Right lung (tissue), 10 donors: ENCODE measurements at places on chromosomes 11 and 22.

GRCh38 chr11:45815747-45816146 is 10.8 kb downstream of the SLC35C1 start:
- no peak for DNase-seq

DNA sequence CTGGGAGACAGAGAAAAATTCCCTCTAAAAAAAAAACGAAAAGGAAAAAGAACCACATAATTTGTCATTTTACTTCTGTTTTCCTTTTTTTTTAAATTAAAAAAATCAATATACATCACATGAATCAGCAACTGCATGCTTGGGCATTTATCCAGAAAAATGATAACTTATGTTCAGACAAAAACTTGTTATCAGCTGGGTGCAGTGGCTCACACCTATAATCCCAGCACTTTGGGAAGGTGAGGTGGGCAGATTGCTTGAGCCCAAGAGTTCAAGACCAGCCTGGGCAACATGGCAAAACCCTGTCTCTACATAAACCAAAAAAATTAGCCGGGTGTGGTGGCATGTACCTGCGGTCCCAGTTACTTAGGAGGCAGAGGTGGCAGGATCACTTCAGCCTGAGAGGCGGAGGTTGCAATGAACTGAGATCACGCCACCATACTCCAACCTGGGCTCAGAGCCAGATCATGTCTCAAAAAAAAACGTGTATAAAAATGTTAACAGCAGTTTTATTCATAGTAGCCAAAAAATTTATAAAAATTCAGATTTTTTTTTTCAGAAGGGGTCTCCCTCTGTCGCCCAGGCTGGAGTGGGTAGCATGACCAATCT is 28.5 kb downstream of the AMBRA1 start:
- no peak for DNase-seq

DNA sequence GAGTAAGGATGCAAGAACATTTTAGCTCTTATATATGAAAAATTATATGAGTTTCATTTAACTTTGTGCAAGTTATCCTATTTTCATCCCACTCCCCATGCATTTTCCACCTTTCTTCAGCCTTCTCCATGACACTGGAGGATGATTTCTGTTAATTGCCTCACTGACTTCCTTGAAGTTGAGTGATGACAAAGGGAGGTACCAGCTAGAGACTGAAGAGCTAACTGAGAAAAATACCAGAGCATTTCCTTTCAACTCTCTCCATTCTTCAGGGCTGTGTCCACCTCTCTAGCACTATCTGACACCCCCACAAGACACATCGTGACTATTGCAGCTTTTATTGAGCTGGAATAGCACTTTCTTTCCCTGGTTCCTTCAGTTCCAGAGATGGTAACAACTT is 711.6 kb upstream of the LRRC4C start:
- no peak for DNase-seq

- DNase-seq = no peak
Observed at GRCh38 chr22:31897842-31898805, 46.2 kb upstream of the YWHAH start.

DNA sequence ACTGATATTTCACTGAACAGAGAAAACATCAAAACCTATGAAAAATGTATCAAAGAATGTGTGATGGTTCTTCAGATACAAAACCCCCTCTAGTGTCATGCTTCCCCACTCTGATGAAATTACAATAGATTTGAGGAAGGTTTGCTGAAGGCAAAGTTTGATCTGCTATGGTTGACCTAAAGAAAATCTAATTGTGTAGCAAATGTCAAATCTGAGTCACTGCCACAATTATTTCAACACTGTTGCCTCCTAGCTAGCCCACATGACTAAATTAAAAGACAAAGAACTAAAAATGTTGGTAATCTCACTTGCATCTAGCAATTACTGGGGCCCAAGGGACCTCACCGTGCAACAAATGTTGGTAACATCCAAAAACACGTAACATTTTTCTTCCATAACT is 728.0 kb downstream of the DLG2 start:
- DNase-seq = no peak

DNA sequence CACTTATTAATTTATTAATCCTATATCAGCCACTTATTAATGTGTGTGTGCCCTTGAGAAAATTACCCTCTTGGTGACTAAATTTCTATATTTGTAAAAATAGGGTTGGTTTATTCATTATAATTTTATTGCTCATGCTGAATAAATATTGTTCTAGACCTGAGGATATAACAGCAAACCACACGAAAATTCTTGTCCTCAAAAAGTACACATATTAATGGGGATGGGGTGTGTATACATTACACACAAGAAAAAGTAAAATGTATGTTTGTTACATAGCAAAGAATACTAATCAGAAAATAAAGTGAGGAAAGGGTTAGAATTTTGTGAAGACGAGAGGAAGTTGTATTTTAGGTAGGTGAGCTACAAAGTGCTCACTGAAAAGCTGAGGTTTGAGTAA is 1068.9 kb upstream of the RAG2 start:
- no peak for DNase-seq

DNA sequence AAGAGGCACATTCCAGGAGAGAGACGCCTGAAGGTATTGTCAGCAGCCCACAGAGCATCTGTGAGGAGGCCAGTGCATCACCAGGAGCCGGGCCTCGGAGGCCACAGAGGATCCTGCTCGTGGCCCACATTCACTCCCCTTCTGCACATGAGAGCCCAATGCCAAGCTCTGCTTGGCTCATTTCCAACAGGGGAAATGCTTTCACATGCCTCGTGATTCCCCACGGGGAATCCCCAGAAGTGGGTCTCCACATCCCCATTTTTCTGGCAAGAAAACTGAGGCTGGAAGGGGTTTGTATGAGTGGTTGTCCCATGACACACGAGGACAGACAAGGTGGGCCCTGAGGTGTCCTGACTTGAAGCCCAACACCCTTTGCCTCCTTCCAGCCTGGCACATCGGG is 34.4 kb downstream of the TP53I11 start:
- DNase-seq = no peak

- DNase-seq = no peak
Observed at GRCh38 chr11:102513869-102514268, 16.7 kb downstream of the MMP7 start.

DNA sequence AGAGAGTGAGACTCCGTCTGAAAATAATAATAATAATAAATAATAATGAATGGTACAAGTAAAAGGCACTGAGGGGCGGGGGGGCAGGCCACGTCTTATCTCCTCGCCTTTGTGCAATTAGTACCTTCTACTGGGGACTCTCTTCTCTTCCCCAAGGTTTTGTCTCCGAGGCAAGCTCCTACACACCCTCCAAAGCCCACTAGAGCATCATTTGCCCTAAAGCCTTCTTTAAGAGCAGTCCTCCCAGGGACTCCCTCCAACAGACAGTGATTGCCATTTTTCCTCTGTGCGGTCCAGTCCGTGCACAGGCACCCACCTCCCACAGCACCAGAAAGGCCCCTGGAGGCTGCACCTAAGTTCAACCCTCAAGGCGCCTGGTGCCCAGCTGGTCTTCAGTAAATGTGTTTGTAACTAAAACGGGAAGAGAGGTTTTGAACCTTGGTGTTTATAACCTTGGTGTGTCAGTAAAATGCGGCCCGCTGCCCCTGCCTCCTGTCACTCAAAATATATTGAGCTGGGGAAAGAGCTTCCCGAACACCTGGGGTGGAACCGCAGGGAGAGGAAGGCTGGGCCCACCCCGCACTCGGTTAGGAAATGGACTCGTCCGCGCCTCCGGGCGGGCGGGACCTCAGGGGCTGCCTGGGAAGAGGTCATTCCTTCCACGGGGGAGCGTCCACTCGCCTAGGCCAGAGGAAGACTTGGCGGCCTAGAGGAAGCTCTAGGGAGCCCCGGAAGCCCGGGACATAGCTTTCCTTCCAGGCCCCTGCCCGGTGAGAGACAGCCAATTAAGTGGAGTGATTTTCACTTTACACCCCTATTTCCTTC is 4.7 kb upstream of the KDELR3 start:
- DNase-seq = no peak

- no peak for DNase-seq
Observed at GRCh38 chr11:30310623-30311022, 12.3 kb upstream of the ARL14EP start.

GRCh38 chr11:19766810-19767209 is 54.2 kb downstream of the NAV2 start:
- no peak for DNase-seq

DNA sequence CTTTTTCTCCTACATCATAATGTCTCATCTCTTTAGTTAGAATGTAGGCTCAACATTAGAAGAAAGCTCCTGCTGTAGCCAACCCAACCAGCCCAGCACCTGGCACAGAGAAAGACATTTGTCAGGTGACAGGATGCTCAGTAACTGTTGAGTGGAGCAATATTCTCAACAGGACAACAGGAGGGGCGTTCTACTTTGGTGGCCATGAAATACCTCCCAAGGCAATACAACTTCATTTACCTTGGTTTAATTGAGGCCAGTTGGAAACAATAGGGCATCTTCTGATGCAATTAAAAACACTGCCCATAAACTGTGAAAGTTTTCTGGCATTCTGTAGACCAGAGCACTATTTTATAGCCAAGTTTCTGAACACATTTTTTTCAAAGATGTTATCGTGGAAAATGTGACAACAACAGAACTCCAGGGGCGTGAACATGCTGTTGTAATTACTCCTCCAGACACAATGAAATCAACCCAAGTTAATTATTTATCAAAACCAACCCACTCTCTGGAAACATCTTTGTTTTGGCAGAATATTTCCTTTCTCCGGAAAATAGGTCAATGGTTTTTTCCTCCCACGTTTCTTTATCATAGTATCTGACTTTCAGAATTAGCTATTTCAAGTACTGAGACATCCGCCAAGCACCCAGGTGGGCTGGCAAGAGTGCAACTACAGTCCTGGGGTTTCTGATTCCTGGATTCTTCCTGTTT is 538.1 kb downstream of the SOX6 start:
- no peak for DNase-seq

- DNase-seq = no peak
Observed at GRCh38 chr11:2575591-2576051, 124.2 kb downstream of the KCNQ1OT1 start.

DNA sequence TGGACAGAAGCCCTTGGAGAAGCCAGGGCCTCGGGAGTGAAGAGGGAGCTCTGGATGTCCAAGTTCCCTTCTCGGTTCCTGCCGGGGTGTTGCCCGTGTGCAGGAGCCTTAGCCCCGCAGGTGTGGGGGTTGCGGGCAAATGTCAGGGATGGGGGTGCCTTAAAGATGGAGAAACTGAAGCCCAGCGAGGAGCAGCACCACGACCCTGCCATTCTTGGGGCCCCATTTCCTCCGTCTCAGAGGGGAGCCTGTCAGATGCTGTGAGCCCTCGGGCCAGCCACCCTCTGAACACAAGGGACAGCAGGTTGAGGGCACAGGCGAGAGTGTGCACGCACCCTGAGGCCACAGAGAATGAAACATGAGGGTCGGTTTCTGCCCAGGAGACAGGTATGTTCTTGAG is 6.3 kb downstream of the OSBPL5 start:
- no peak for DNase-seq

DNA sequence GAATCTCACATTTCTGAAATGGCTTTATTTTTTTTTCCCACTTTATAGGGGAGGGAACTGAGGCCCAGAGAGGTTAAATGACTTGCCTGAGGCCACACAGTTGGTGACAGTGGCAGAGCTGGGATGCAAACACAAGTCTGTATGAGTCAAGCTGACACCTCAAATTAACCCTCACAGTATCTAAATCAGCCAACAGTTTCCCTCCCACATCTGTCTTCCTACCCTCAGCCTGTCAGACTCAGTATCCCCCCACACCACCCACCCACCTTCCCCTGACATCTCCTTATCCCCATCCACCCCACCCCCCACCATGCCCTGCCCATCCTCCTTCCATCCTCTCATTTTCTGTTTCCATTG is 95.2 kb downstream of the TP53I11 start:
- DNase-seq = no peak

DNA sequence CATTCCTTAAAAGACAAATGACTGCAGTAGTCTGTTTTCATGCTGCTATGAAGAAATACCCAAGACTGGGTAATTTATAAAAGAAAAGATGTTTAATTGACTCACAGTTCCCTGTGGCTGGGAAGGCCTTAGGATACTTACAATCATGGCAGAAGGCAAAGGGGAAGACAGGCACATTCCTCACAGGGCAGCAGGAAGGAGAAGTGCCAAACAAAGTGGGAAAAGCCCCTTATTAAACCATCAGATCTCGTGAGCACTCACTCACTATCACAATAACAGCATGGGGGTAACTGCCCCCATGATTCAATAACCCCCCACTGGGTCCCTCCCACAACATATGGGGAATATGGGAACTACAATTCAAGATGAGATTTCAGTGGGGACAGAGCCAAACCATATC is 16.4 kb upstream of the OR2AT4 start:
- no peak for DNase-seq

DNA sequence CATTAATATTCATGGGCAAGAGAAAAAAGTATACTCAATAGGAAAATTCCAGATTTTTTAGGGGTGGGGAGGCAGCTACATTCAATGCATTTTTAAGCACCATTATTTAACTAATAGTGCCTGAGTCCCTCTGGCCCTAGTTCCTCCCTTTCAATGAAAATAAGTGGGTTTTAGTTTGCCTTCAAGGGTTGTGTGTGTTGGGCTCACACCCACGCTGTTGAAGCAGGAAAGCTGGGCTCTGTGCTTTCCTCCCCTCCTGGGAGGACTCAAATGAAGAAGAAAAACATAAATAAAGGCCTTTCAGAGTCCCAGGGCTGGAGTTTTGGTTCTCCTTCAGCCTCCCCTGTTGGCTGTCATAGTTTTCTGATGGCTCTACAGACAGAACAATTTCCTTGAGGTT is 366.2 kb downstream of the MIAT start:
- DNase-seq = no peak

GRCh38 chr11:1392111-1392510 is 2.4 kb downstream of the BRSK2 start:
- DNase-seq = no peak

DNA sequence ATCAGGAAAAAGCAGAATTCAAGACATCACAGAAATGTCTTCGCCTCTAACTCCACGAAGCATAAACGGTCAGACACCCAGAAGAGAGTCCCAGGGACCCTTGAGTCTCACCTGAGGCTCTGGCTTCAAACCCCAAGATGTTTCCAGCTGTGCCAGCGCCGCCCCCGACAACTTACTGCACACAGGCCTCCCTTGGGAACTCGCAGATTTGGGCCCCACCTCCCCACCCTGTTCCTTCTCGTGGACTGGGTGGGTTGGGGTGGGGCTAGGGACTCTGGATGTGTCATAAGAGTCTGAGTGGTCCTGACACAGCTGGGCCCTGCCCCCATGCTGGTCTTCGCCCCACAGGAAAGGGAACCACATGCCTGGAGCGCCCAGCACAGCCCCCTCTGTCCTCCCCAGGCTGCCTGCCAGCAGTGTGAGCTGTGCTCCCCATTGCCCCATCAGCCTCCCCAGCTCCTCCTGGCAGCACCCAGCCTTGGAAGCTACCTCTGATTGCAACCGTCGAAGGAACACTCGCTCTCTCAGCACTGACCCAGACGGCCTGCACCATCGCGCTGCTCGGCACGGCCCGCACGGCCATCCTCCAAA is 147.5 kb downstream of the CRYBB2 start:
- no peak for DNase-seq
